NCI-H1930 (cell line): ENCODE measurements at places on chromosomes 3 and 15.

DNA sequence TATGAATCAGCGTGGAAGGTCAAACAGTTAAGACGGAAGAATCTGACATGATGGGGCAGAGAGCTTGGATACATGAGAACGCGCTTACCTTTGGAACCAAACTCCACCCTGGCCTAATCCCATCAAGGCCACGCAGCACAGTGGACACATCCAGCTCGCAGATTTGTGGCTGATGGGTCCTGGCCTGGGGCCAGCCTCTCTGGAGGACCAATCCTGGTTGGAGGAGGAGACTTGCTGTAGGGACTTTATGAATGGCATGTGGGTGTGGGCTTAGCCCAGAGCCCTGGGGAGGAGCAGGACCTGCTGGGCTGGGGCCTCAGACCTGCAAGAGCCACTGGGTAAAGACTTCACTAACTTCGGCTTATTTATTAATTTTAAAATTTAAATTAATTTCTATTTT lies 73.4 kb upstream of the ANKRD34C start:
- no peak for DNase-seq

DNA sequence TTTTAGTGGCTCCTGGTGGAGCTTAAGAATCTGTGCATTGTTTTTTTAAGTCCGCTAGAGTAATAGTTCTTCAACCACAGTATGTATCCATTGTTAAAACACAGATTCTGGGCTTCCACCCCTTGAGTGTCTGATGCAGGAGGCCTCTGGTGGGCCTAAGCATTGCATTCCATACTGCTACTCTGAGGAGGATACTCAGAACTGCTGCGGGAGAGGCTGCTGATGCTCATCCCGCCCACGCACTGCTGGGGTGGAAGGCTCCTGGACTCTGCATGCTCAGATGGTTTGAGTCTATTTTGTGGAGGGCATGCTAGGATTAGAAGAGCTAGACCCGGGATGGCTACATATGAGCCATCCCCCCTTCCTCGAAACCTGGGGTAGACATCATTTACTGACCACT lies 74.4 kb downstream of the THSD4 start:
- DNase-seq, result no peak

DNA sequence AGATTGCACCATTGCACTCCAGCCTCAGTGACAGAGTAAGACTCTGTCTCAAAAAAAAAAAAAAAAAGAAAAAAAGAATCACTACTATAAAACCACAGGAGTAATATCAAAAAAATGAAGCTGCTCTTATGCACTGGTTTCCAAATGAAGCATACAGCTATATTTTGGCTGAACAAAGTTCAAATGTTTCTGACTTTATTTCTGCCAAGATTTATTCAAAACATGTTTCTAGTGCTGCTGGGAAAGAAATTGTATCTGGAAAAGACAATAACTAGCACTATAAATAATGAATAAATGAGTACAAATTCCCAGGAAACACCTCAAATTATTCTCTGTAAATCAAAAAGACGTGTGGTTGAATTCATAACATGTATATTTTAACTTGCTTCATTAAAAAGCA lies 102.5 kb upstream of the MME start:
- no peak for DNase-seq

GRCh38 chr15:62578546-62578945 lies 413.5 kb upstream of the C2CD4B start:
- DNase-seq, result no peak

- DNase-seq, result no peak
Measured at GRCh38 chr15:69762373-69763148, 309.9 kb downstream of the RPLP1 start.

DNA sequence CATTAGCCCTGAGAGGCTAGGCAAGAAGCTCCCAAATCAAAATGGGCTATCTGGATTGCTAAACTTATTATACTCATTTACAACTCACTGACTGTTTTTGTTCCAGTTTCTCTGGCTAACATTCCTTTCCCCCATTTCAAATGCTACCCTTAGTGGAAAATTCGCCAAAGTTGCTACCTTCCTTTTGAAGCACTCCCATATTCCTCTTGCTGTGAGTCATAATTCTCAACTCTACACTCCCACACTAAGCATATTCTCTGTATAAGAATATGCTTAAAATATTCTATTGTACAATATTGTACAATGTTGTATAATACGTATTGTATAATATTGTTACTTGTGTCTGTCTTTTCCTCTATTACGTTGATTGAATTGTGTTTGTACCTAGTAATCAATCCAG lies 398.6 kb downstream of the PYDC2 start:
- DNase-seq, result no peak

GRCh38 chr3:148329481-148330235 lies 368.0 kb upstream of the AGTR1 start:
- no peak for DNase-seq

DNA sequence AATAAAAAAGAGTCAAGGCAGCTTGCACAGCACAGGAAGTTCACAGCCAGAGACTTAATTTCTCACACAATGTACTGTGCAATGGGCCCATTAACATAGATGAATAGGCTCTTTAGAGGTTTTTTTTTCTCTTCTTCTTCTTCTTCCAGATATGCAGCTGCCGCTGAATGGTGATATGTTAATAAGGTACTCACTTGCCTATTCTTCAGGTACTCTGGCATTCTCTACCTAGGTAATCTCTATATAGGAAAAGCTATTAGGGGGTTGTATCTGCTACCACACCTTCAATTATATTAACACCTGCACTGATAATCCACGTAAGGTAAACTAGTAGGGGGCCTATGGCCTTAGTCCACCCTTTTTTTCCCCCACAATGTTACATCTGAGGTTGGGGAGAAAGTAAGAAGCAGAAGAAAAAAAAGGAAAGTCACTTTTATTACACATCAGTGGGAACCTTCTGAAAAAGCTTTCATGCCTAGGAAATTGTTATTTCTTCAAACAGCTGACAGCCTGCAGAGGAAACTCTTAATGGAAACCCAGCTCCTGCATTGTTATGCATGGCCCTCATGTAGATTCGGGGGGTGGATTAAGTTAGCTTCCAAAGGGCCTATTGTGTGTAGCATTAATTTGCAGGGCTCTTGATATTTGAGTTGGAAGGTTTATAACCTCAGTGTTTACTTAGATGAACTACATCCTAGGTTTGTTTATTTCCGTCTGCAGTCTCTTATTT lies 525.5 kb downstream of the ZIC1 start:
- DNase-seq, result no peak

DNA sequence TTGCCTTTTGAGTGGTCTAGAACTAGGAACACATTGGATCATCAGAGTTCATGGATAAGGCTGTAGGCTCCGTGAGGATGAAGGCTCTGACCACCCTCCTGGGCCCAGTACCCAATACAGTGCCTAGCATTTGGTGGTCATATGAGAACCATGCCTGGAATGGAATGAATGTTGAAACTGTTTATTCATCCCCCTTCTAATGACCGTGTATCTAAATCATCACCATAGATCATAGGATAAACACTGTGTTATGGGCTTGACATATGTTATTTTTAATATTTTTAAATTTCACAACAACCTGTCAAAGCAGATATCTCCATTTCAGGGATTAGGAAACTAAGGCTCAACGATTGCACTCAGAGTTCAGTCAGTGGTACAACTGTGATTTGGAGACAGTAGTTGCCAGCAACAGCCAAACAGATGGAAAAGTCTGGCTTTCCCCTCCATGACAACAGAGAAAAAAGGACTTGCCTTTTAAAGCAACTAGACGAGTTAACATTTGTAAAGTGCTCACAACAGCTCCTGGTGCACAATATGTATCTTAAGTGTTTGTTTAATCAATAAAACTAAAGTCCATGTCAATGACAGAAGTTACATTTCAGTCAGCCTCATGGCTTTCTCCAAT lies 89.6 kb downstream of the TMEM266 start:
- no peak for DNase-seq

- no peak for DNase-seq
Measured at GRCh38 chr15:69090197-69090948, 70.1 kb upstream of the GLCE start.

GRCh38 chr3:46962990-46963389 lies 13.6 kb downstream of the CCDC12 start:
- DNase-seq, result no peak

DNA sequence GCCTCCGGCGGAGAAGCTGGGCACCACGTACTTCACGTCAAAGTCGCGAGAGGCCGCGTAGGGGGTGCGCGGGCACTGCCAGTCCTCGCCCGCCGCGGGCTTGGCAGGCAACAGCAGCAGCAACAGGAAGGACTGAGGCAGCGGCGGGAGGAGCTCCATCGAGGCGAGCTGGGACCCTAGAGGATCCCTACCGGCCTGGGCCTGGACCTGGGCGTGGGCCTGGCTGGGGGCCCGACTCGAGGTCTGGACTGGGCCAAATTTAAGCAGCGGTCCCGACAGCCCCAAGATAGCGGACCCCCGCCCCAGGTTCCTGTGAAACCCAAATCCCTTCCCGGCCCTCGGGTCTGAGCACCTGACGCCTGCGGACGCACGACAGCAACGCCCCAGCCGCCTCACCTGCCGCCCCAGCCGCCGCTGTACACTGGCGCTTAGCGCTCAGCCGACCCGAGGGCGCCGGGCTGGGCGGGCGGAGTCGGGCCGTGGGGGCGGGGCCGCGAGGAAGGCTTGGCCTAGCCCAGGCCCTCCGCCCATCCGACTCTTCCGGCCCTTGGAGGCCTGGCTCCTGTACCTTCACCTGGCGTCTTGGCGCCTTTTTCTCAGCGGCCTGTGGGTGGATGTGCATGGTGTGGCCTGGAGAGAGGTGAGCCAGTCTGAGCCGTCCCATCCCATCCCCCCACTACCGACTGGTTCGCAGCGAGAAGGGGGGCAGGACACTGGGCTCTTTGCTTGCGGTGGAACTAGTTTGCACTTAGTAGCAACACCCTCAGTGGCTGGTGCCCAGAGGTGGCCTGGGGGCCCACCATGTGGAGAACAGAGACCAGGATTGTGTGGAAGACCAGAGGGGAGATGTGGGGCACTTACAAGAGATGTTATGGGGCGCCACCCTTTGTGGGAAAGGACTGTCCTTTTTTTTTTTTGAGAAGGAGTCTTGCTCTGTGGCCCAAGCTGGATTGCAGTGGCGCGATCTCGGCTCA lies at the start of gene MST1R:
Gene MST1R (minus strand): TSS at position 423 of the 974 bp plus-strand sequence. CDS start 264 bp downstream, at position 159.
- no peak for DNase-seq

DNA sequence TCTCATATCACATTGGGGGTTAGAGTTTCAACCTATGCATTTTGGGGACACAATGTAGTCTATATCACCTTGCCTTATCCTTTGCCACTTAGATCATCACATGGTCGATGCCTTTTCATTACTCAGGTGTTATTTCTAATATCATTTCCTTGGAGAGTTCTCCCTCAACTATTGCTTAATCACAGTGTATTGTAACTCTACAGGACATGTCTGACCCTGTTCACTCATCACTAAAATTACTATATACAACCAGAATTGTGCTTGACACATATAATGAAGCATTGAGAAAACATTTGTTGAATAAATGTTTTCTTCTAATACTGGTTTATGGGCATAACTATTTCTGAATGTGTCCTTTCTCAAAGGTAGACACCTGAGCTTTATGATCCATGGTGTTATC lies 207.4 kb downstream of the EPHA6 start:
- no peak for DNase-seq

DNA sequence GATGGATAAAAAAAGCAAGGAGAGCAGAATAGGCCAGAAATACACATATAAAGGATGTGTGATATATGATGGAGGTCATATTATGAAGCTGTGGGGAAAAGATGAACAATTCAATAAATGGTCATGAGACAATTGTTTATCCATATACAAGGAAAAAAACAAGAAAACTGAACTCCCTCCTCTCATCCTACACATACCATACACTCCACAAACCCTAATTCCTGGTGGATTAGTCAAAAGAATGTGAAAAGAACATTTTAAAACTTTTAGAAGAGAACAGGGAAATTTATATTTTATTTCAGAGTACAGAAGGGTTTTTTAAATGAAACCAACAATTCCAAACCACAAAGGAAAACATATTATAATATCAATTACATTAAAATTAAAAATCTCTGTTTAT lies 34.5 kb upstream of the NR2E3 start:
- no peak for DNase-seq

DNA sequence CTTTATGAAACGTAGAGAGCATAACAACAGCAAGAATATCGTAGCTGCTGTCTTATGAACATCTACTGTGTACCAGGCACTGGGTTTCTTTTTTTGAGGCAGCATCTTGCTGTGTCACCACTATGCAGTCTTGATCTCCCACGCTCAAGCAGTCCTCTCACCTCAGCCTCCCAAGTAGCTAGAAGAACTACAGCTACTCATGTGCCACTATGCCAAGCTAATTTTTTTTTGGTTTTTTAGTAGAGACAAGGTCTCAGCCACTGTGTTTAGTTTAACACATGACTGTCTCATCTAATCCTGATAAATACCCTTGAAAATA lies 129.9 kb downstream of the VGLL4 start:
- DNase-seq, result no peak

DNA sequence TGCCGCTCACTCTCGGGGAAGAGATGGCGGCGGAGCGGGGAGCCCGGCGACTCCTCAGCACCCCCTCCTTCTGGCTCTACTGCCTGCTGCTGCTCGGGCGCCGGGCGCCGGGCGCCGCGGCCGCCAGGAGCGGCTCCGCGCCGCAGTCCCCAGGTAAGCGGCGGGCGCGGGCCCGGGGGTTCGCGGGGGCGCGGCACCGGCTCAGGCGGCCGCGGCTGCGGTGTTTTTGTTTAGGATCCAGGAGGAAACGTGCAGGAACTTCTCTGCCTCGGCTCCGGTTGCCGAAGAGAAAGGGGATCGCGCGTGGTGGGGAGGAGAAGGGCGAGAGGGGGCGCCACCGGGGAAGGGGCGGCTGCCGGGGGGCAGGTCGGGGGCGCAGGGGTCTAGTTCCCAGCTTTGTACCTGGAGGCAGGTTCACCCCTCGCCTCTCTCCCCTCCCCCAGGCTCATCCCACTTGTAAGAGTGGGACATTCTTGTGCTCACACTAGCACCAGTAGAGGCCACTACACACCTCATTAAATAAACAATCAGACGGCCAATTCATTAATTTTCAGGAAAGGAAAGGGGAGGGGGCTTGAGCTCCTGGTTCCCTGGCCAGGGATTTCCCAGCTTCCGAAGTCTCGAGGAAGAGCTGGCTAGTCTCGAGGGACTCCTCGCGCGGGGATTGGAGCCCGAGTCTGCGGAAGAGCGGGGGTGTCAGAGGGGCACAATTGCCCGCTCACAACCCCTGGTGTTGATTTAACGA lies 562 bp downstream of the NEO1 start:
- DNase-seq, result peak; percentile 18

DNA sequence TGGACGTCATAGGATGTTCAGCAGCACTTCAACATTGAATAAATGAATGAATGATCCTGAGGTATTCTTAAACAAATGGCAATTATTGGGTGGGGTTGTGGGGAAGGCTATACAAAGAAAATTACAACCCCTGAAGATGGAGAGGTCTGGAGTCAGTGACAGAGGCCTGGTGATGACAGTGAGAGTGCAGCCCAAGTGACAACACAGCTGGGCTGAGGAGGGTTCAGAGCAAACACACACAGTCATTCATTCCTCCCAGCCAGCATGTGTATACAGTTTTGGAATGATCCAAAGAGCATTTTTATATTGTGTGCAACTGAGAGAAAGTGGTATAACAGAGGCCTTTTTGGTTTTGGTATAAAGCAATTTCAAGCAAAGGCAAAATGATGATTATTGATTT lies 148.1 kb downstream of the ANO10 start:
- DNase-seq, result no peak
